Stimulated activated CD4-positive, alpha-beta T cell treated with anti-CD3 and anti-CD28 coated beads, Interleukin-2, amount 100 ng/mL, for 24 hours (primary cell): ENCODE measurements at places on chromosomes 1 and 21.

- DNase-seq, result no peak
These were observed 44.9 kb upstream of the EFHD2 start for GRCh38 chr1:15364740-15365139.

- DNase-seq, result no peak
These were observed 1.3 kb downstream of the NTNG1 start for GRCh38 chr1:107142140-107142542.

DNA sequence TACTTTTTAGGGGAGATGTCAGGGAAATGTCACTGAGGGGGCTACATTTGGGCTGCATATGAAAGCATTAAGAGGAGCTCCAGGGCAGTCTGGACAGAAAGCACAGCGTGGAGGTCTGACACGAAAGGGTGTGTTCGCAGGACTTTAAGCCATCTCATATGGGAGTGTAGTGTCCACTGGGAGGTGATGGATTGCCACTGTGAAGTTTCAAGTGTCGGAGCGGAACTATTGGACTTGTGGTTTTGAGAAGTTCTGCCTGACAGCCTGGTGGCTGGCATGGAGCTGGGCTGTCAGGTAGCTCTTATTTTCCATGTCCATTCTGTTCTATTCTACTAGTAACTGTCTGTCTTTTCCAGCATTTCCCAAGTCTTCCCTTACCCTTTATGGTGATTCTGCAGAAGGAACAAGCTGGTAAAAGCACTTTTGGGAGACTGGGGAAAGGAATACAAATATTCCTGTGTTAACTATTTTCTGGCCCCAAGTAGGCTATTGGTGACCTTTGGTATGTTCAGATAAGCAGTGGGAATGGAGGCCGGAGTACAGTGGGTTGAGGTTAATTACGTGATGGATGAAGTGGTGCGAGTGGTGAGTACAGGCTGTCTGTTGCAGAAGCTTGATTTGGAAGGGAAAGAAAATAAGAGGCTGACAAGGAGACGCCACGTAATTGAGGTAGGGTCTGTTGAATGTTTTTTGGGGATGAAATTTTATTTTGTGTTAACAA lies 19.3 kb downstream of the B3GALT5 start:
- no peak for DNase-seq

DNA sequence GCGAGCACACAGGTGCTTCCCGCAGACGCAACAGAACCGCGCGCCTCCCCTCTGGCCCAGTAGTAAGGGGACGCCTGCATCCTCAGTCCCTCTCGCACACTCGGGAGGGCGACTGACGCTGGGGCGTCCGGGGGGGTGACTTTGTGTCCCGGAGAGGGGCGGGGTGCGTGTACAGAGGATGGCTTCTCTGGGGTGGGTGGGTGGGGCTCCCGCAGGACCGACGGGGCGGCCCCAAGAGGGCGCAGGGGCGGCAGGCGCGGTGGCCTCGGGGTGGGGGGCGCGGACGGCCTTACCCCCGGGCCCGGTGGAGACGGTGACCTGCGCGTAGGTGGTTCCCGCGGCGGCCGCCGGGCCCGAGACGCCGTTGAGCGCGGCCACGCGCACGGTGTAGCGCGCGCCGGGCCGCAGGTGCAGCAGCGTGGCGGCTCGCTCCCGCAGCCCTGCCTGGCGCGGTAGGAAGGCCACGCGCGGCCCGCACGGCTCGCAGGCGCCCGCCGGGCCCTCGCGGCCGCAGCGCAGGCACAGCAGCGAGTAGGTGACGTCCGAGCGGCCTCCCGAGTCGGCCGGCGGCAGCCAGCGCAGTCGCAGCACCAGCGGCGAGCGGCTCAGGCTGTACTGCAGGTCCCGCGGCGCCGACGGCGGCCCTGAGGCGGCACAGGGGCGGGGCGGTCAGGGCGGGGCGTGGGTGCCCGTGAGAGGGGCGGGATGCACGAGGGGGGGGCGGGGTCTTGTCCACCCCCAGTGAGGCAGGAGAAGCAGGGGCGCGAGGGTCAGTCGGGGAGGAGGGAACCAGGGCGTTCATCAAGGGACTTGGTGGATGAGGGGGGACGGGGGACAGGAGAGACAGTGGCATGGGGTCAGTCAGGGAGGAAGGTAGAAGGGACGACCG lies 12.1 kb downstream of the EPHA10 start:
- DNase-seq, result peak; percentile 29

DNA sequence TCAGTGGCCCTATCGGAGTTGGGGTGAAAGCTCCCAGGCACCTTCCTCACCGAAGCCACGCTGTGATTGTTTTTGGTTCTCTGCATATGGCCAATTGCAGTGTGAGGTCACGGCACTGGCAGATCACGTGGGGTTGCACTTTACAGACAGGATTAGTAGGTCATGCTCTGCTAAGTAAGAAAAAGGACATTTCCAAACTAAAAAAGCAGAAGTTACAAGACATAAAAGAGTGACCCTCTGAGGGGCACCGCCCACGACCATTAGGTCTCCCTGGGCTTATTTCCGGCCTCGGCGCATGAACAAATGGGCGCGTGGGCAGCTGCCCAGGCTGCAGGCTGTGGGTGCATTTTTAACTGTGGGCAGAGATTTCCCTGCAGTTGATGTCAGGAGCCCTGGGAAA lies 2.0 kb downstream of the CAPN9 start:
- DNase-seq, result no peak

GRCh38 chr1:27669876-27670275 lies 2.1 kb downstream of the IFI6 start:
- DNase-seq, result no peak

GRCh38 chr21:44011579-44012473 lies at the start of gene TRAPPC10:
TSS of gene TRAPPC10 (plus strand) at chr21:44012309. CDS start at chr21:44012494, 185 bp downstream.
- DNase-seq, result peak; percentile 87

- no peak for DNase-seq
These were observed 708.8 kb downstream of the LTN1 start for GRCh38 chr21:28283641-28284490.

- DNase-seq, result no peak
These were observed 241.8 kb downstream of the TTLL7 start for GRCh38 chr1:83756984-83757717.

- DNase-seq, result no peak
These were observed 131.2 kb downstream of the AK5 start for GRCh38 chr1:77412820-77413530.

DNA sequence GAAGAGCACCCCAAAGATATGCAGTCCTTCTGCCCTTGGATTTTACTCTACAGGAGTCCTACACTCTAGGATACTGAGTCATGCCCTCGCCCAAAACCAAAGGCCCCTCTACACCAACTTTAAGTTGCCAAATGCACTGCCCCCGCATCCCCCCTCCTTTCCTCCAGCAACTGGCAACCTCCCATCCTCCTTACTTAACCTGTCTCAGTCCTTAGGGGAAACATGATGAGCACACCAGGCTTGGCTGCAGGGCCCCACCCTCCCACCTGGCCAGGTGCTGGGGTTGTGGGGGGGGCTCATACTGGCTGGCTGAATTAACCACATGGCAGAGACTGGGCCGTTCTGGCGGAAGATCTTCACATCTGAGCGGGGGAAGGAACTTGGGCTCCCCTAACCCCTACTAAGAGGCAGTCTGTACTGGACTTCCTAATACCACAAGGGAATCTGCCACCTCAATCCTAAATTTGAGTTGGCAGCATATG lies 1.2 kb downstream of the HDGF start:
- peak; percentile 59 for DNase-seq

DNA sequence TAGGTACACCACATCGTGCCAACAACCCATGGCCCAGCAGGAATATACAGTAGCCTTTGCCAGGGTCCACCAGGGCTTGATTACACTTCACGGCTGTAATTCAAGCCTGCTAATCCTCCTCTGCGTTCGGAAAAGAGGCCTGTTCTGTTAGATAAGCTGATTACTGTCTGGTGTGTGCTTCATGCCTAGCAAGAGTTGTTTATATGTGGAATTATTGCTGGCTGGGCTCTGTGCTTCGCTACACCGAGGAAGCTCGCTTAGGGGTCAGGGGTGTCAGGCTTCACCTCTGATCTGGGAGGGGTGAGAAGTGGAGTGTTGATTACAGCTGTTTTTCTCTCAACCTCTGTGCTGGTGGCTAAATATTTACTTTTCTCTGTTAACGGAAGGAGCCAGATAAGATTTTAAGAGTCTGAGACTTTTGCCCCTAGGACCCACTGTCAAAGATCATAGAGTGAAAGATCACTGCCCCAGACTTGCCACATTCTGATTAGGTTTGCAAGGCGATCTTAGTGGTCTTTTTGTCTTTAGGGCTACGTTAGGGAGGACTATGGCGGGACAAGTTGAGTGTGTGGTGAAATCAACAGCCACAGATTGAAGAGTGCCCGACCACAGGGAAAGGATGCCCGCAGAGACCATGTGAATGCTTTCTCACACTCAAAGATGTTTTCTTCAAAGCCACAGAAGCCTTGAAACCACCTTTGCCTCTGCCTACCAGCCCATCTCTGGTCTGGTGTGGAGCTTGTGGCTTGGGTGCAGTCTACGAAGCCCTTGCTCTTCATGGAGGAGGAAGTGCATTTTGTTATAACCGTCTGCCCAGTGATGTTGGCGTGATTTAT lies 216.1 kb downstream of the PBX1 start:
- no peak for DNase-seq

DNA sequence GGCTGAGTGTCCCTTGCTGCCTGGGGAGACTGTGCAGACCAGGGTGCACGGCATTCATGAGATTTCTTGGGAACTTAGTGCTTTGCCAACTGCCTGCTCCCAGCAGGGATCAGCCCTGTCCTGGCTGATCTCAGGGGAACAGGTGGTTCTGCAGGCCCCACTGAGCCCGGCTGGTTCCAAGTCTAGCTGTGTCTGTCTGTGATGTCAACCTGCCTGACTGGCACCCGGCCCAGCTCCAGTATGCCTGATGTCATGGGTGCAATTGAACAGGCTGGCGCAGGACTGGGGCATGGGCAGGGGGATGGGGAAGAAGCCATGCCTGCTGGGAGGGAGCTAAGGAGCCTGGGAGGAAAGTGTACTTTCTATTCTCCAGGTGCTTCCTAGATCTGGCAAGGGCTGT lies 227.1 kb downstream of the GRIK3 start:
- no peak for DNase-seq

DNA sequence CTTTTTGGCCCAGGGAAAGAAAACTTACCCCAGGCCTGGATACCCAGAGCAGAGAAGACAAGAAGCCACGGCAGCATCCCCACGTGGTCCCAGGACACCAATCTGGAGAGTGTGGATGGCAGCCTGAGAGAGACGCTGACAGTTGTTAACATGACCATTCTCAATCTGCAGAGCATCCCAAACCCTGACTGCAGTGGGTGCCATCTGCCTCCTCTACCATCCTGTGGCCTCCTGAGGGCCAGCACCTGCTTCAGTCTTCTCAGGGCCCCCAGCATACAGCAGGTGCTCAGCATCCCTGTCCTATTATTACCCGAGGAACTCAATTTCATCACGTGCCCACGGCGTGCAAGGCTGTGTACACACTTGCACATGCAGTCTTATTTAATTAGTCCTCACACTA lies 785 bp downstream of the PGLYRP4 start:
- DNase-seq, result no peak

GRCh38 chr1:33576821-33577599 lies 104.6 kb downstream of the ZSCAN20 start:
- no peak for DNase-seq

DNA sequence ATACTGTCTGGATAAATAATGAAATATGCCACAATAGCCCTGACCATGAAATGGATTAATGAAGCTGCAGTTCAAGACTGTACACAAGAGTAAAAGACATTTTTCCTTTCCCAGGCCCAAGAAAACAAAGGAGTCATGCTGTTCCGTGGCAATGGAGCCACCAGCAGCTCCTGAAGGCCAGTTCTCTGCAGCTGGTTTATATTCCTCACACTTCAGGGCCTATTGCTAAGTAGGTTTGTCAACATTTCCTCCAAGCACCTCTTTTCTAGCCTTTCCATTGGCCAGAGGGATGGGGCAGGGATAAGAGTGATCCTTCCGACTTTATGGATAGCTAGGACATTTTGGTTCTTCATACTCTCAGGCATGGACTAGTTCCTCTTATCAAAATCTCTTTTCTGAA lies 24.2 kb upstream of the RGL1 start:
- DNase-seq, result no peak
